ENCODE measurements at places on chromosomes 16 and 17. TPM values are rescaled to one million over a fixed set of nuclear protein-coding genes. Genes with fewer than 3 reads are reported as not detected.

The OR3A3 gene
- not detected for total RNA-seq

The HLF gene
- total RNA-seq: not detected

The UBE2G1 gene
- 37.3 TPM for total RNA-seq

The GPRC5C gene
- total RNA-seq: 14.3 TPM

The RPUSD1 gene
- total RNA-seq: 19.5 TPM

The ZP2 gene
- total RNA-seq: 0.11 TPM

The CHD3 gene
- total RNA-seq: 60.7 TPM

The SLC46A1 gene
- total RNA-seq: 0.33 TPM

The ABCC11 gene
- total RNA-seq: not detected

The TK1 gene
- 35.9 TPM for total RNA-seq

The TM4SF5 gene
- not detected for total RNA-seq

The P2RX1 gene
- not detected for total RNA-seq

The GDPD1 gene
- total RNA-seq: 1.4 TPM

The SDF2 gene
- total RNA-seq: 68.0 TPM

The KIF18B gene
- total RNA-seq: 0.34 TPM

The SLC16A11 gene
- total RNA-seq: 2.1 TPM

The PDILT gene
- total RNA-seq: not detected
